DND-41 (cell line): ENCODE measurements at places on chromosomes 16 and 17.

GRCh38 chr16:27314161-27314723 lies 468 bp downstream of the IL4R start:
- no peak for DNase-seq

DNA sequence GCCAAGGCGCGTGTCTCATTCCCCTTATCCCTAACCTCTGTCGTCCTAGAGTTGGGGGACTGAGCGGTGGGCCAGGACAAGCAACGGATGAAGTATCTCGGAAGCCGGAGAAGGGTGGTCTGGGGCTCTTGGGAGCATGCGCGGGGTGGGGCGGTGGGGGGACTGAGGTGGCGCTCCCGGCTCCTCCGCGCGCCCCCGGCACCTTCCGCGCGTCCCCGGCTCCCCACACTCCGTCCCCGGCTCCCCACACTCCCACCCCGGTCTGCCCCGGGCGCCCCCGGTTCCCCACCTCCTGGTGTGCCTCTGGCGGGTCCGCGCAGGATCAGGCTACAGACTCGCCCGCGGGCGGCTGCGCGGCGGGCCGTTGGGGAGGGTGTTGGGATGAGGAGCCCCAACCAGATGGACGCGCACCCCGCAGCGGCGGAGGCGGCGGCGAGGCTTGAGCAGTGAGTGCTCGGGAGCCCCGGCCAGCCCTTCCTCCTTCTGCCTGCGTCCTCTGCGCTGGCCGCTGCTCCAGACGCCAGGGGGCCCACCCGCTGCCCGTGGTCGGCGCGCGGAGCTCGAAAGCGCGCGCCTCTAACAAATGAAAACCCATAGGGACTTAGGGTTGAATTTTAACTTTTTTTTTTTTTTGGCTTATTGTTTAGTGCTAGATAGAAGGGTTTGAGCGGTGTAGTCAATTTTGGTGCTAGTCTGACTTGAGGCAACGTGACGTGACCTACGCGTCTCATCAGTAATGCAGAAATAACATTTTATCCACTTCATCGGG lies 5.6 kb upstream of the CRYM start:
- DNase-seq: no peak

- DNase-seq: no peak
Measured at GRCh38 chr16:67164599-67165061, at the start of gene HSF4. TSS of gene HSF4 (plus strand) at chr16:67164745. CDS start at chr16:67164812, 67 bp downstream.

GRCh38 chr17:19392303-19392702 lies 5.3 kb upstream of the MFAP4 start:
- DNase-seq: no peak
